ENCODE measurements at places on chromosomes 2 and 18. TPM values are rescaled to one million over a fixed set of nuclear protein-coding genes. Genes with fewer than 3 reads are reported as not detected.

NT5C1B gene
- not detected for total RNA-seq

RAB6C gene
- 0.41 TPM for total RNA-seq

PIGN gene
- 50.1 TPM for total RNA-seq

- DNase-seq: no peak
Measured at GRCh38 chr2:196725882-196726281, 73.6 kb downstream of the GTF3C3 start.

GRCh38 chr2:133439565-133439920, 128.7 kb downstream of the NCKAP5 start:
- no peak for DNase-seq

DNA sequence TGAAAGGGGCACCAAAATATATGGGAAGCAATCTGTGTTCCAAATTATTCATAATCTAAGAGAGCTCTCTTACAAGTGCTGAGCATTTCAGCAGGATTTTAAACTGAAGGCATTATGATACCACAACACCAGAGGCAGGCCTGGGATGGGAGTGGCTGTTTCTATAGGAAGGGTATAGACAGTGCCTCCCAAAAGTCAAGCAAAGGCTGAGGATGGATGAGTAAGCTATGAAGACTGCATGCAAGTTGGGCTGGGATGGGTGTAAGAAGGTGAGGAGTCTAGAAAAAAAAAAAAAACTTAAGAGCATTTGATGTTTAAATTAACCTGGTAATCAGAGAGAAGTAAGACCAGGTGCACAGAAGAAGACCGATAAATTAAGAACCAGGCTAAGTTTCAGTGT, 132.5 kb downstream of the OSR1 start:
- DNase-seq: no peak

DNA sequence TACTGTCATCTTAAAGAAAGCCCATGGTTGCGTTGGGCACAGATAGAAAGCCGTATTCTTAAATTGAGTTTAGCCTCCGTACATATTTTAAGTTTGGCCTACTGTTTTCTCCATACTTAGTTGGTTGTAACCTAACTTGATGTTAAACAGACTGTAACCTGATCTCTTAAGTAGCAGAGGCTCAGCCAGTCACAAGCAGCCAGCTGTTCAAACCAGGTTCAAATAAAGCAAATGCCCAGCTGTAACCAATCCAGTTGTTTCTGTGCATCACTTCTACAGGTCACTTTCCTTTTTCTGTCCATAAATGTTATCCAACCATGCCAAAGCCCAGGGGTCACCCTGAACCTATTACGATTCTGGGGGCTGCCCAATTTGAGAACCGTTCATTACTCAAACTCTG, 10.0 kb upstream of the THADA start:
- no peak for DNase-seq

GRCh38 chr2:151459358-151459757, 49.7 kb downstream of the RIF1 start:
- DNase-seq: no peak

- DNase-seq: no peak
Measured at GRCh38 chr18:75635096-75635495, 207.6 kb upstream of the SMIM21 start.

- no peak for DNase-seq
Measured at GRCh38 chr2:30359644-30360167, 87.3 kb upstream of the LCLAT1 start.

GRCh38 chr2:19119326-19120001, 239.0 kb downstream of the OSR1 start:
- peak; percentile 5 for DNase-seq

- no peak for DNase-seq
Measured at GRCh38 chr2:42971947-42972736, 179.8 kb upstream of the HAAO start.

DLX1 gene
- total RNA-seq: 21.6 TPM

DYNAP gene
- total RNA-seq: not detected

- DNase-seq: no peak
Measured at GRCh38 chr18:53796040-53796729, 428.3 kb downstream of the MBD2 start.

GRCh38 chr2:42047488-42048298, at the start of gene PKDCC:
Gene PKDCC (plus strand): TSS chr2:42048021. CDS start chr2:42048200, 179 bp downstream.
- DNase-seq: peak; percentile 95

RAB3GAP1 gene
- 61.1 TPM for total RNA-seq

DNA sequence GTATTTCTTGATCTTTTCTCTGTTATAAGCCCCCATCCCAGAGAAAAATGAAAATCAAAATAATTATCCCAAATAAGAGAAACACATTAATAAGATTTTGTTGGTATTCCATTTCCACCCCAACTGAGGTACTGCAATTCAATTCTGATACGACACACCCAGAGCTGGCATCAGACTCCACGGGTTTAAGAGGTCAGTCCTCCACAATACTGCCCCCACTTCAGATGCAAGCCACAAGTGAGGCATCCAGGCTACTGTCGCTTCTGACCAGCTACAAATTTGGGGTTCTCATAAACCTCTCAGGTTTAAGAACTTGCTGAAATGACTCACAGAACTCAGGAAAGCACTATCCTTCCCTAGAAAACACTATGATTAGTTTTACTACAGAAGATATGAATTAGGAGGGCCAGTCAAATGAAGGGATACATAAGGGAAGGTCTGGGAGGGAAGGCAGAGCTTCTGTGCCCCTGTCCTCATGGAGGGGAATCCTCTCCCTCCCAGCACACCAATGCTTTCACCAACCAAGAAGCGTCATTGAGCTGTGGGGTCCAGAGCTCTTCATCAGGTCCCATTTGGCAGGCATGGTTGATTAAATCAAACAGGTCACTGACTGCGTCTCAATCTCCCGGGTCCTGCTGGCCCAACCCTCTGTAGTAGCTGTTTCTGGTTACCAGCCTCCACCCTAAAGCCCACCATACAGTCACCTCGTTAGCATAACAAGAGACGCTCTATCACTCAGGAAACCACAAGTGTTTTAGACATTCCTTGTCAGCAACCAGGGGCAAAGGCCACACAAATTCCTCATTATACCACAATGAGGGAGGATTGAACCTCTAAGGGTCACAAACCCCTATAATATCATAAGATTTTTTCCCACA, 46.2 kb downstream of the IWS1 start:
- no peak for DNase-seq

DNA sequence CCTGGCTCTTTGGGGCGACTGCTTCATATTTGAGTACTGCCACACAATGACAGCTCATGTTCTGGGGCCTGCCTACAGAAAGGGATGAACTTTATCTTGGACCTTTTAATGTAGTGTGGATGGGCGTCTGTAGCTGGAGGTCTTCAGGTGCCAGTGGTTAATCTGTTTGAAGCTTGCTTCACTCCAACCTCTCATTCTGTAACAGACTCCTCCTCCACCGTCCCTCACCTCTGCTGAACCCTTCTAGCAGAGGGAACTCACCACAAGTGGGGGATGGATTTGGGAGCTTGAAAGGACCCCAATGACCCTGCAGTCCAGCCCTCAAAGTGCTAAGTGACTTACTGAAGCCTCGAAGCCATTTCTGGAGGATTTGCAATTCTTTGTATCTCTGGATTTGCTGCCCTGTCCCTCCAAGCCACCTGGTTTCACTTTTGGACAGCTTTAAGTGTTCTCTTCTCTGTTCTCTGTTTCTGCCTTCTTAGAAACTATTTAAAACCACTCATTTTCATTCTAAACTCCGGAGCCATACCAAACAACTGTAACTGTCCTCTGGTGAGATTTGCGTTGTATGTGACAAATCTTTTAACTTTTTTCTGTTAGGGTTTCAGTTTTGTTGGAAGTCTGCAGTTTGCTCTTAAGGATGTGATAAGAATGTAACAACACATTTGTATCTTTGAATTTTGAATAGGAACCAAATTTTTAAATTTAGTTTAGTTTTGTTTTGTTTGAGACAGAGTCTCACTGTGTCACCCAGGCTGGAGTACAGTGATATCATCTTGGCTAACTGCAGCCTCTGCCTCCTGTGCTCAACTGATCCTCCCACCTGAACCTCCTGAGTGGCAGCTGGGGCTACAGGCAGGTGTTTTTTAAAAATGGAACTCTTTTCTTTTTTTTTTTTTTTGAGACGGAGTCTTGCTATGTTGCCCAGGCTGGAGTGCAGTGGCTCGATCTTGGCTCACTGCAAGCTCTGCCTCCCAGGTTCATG, 37.0 kb upstream of the CASP8 start:
- DNase-seq: no peak

DNA sequence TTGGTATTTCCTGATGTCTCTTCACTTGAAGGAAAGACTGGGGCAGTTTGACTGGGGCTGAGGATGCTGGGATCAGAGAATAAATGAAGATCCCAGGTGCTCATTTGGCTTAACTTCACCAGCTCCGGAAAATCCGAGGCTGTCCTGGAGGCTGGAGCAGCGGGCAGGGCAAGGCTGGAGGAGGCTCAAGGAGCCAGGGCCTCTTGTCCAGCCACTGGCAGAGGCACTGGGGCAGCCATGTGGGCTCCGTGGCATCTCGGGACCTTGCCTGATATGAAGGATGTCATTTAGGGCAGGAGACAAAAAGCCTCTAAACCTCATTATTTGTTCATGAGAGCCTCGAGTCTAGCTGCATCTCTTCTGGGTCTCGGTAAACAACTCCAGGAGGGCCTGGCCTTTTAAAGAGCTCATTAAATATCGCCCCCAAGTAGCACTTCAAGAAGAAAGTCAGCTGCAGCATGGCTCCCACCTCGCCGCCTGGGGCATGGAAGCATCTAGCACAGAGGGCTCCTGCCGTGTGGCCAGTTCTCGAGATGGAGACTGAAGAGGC, 13.5 kb upstream of the GPR55 start:
- no peak for DNase-seq

DNA sequence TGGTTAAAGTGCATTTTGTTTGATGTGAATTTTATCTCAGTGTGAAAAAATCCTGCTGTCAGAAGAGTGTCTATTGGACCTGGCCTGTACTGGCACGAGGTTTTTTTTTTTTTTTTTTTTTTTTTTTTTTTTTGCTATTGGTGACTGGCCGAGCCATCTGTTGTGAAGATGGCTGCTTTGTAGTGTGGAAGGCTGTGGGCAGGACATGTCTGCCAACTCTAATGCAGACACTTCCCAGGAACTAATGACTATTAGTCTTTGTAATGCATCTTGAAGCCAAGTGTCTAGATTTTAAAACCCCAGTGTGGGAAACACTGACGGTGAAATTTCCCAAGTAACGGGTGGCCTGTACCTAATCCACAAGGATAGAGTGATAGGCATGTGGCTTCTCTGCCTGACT, 34.3 kb downstream of the ZAP70 start:
- no peak for DNase-seq

DNA sequence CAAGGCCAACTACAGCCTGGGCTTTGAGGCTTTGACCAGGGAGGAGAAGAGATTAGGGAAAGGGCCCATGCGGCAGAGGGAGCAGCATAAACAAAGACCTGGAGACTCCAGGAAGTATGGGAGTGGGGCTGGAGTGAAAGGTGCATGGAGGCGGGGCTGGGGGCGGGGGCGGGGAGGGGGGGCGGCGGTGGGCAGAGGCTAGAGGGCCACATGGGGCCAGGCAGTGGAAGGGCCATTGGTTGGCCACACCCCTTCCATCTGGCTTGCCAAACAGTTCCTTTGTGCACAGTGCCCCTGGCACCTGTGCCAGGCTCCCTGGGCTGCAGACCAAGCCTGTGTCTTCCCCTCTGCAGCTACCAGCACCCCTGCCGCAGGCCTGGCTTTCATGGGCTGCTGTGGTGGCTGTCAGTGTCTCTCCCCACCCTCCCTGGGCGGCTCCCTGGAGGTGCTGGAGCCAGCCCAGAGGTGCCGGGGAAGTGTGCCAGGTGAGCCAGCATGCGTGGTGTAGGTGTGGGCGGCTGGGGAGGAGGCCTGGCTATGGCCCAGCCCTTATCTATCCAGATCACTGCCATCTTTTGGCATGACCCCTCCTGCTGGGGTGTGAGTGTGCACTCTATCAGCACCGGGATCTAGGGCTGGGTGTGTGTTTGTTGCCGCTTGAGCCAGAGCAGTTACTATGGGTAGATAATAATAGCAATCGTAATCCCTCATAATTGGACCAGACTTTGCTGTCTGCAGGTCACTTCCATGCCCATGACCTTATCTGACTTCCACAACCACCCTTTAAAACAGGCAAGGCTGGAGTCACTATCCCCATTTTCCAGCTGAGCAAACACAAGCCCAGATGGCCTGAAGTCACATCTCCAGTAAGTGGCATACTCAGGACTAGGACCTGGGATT, 30.5 kb downstream of the DNMT3A start:
- no peak for DNase-seq

- DNase-seq: no peak
Measured at GRCh38 chr2:108893277-108893676, 95.7 kb downstream of the EDAR start.

GRCh38 chr2:30974092-30974491, 164.1 kb downstream of the GALNT14 start:
- DNase-seq: no peak

FEV gene
- not detected for total RNA-seq

NT5DC4 gene
- total RNA-seq: not detected

DNA sequence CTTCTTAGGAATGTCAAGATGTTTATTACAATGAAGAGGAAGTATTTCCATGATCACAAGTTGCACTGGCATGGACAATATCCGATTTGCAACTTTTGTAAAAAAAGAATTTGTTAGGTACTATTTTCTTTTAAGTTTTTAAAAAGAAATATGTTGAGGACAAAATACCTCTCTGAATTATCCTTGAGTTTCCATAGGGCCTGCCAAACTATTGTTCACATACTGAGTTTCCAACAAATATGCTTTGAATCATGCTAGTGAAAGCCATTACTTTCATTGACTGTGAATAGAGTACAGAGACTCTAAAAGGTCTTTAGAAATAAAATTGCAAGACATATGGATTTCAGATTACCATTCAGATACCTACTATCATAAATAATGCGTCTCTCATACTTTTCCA, 566.1 kb downstream of the TMEM182 start:
- DNase-seq: no peak

LYPD1 gene
- 24.5 TPM for total RNA-seq

- DNase-seq: no peak
Measured at GRCh38 chr2:109378682-109379081, 235.1 kb downstream of the SEPTIN10 start.

NUP35 gene
- 42.0 TPM for total RNA-seq
